Astrocyte (in vitro differentiated cells and primary cell): ENCODE measurements at places on chromosomes 5 and 9. TPM values are rescaled to one million over a fixed set of nuclear protein-coding genes. Genes with fewer than 3 reads are reported as not detected.

DNA sequence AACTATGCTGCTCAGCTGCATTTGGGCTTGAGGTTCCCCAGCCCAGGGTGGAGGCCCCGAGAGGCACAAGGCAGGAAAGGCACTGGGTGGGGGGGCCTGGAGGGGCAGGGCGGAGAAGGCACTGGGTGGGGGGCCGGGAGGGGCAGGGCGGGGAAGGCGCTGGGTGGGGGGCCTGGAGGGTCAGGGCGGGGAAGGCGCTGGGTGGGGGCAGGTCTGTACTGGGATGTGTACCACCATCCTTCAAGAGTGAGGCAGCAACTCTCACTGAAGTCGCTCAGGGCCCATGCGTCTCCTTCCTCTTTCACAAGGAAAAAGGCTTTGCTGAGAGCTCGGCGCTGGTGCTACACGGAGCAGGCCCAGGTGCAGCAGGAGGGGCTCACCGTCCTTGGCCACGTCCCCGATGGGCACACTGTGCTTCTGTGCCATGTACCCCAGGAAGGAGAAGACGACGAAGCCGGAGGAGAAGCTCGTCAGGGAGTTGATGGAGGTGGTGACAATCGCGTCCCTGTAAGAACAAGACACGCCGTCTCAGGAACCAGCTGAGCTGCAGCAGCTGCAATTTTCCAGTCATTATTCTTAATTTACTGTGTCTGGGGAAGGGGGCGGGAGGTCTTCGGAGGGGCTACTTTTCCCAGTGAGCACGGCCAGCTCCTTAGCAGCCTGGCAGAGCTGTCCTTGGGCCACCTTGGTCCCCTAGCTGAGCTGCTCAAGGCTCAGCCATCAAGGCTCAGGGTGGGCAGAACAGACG lies 30.8 kb downstream of the SLC6A3 start:
- H3K27ac ChIP-seq: no peak overlapping the region
- no peaks in the 10 kb centered on the region for H3K4me1 ChIP-seq
- DNase-seq: no peak
- no peaks in the 10 kb centered on the region for H3K36me3 ChIP-seq
- H3K27me3 ChIP-seq: peaks cover 6% of the 10 kb centered on the region
- H3K4me3 ChIP-seq: no peak overlapping the region

DNA sequence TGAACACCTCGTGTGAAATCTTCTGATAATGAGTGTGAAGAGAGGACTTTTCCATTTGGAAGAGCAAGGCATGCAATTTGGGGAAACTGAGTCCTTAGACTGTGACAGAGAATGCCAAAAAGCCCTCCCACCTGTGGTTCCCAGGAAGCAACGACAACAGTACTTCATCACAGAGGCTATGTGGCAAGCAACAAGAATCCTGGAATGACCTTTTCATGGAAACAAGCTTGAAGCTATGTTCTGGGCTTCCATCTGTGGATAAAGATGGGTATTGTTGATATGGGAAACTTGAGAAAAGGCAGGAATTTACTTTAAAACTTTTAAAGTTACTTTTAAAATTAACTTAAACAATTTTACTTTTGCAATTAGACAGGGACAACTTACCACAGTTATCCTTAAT lies 131.2 kb upstream of the ANKH start:
- DNase-seq: no peak
- H3K4me1 ChIP-seq: peaks cover 2% of the 10 kb centered on the region
- H3K27ac ChIP-seq: no peak overlapping the region
- no peaks in the 10 kb centered on the region for H3K36me3 ChIP-seq
- no peak overlapping the region for H3K4me3 ChIP-seq
- H3K27me3 ChIP-seq: peaks cover 10% of the 10 kb centered on the region

The RNF183 gene
- total RNA-seq: not detected in 2 replicates

DNA sequence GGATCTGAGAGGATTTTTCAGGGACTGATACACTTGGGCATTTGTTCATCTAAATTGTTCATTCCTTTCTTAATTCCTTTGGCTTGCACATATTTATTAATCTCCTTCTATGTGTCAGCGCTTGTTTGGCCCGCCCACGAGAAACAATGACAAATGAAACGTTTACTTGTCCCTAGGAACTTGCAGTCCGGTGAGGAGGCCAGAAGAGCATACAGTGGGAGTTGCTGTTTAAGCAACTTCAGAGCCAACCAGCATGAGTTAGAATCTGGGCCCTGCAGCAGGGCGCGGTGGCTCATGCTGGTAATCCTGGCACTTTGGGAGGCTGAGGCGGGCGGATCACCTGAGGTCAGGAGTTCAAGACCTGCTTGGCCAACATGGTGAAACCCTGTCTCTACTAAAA lies 18.8 kb downstream of the FBXL7 start:
- DNase-seq: no peak
- H3K27ac ChIP-seq: no peak overlapping the region
- H3K4me1 ChIP-seq: no peaks in the 10 kb centered on the region
- no peaks in the 10 kb centered on the region for H3K36me3 ChIP-seq
- H3K27me3 ChIP-seq: no peaks in the 10 kb centered on the region
- no peak overlapping the region for H3K4me3 ChIP-seq

The C5orf63 gene
- total RNA-seq: 0.36 and 1.6 TPM in 2 replicates

The WDR55 gene
- 28.8 and 31.2 TPM in 2 replicates for total RNA-seq

GRCh38 chr5:14353726-14354474 lies 210.8 kb downstream of the TRIO start:
- H3K36me3 ChIP-seq: peaks cover 52% of the 10 kb centered on the region
- DNase-seq: peak; percentile 72

DNA sequence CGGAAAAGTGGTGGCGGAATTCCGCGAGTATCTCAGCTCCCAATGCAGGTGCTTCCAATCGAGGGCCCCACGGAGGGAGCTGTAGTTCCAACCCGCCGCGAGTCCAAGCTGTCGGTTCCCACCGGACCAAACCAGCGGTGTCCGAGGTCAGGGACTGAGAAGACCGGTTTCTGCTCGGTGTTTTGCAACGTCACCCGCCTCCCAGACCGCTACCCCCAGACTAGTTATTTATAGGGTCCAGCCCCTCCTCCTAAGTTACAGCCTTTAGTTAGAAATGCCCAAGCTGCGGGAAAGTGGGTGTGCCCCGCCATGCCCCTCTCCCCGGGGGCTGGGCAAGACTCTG lies 677 bp upstream of the MYORG start:
- peak overlapping the region; percentile 68 for H3K4me3 ChIP-seq
- peaks cover 5% of the 10 kb centered on the region for H3K27me3 ChIP-seq

The ANKRD18B gene
- 5.5 and 6.3 TPM in 2 replicates for total RNA-seq

DNA sequence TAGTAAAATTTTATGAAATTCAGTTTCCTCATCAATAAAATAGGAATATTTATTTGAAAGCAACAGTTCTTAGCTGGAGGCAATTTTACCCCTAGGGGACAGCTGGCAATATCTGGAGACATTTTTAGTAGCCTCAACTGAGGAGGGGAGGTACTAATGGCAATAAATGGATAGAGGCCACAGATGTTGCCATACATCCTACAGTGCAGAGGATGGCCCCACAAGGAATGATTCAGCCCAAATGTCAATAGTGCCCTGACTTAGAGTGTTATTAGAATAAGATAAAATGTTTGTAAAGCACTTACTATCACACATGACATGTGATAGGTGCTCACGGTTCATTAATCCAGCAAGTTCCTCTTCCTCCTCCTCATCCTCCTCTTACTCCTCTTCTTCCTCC lies 293.6 kb downstream of the KCTD16 start:
- H3K4me3 ChIP-seq: no peak overlapping the region
- H3K27me3 ChIP-seq: no peaks in the 10 kb centered on the region
- peaks cover 8% of the 10 kb centered on the region for H3K4me1 ChIP-seq
- no peak for DNase-seq

- H3K4me3 ChIP-seq: no peak overlapping the region
- H3K27me3 ChIP-seq: no peaks in the 10 kb centered on the region
- DNase-seq: no peak
- peak overlapping the region; percentile 28 for H3K27ac ChIP-seq
- H3K36me3 ChIP-seq: peaks cover 4% of the 10 kb centered on the region
These were observed 37.1 kb downstream of the CAST start for GRCh38 chr5:96699186-96699820.

GRCh38 chr5:73328640-73329039 lies 119.9 kb downstream of the FOXD1 start:
- no peak overlapping the region for H3K27ac ChIP-seq
- no peaks in the 10 kb centered on the region for H3K27me3 ChIP-seq
- H3K36me3 ChIP-seq: no peaks in the 10 kb centered on the region
- H3K4me1 ChIP-seq: peaks cover 8% of the 10 kb centered on the region

The LCN10 gene
- not detected in 2 replicates for total RNA-seq

DNA sequence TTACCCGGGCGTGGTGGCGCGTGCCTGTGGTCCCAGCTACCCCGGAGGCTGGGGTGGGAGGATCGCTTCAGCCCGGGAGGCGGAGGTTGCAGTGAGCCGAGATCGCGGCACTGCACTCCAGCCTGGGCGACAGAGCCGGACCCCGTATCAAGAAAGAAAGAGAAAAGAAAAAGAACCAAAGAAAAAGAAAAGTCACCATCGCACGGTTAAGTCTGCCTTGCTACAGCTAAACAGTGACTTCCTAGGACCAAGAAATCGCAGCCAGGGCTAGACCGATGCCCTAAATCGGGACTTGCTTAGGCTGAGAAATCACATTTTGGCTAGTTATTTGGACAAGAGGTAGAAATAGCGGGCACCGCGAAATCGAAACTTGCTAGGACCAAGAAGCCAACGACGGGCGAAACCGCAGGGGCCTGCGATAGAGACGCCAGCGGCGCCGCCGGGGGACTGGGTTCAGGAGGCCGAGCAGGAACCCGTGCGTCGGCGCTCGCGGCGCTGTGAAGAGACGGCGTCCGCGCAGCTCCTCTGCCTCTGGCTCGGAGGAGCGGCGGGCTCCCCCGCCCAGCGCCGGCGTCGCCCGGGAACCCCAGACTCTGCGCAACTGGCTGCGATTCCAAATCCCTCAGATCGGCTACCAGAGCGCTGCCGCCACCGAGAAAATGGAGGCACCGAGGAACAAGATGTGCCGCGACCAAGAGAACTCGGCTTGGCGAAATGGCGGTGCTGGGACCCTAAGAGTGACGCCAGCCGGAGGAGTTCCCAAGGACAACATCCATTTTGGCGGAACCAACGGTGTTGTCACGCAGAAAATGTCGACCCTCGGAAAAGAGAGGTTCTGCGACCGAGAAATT lies 26.1 kb upstream of the ANXA2R start:
- H3K27ac ChIP-seq: peak overlapping the region; percentile 97
- H3K4me1 ChIP-seq: peaks cover 19% of the 10 kb centered on the region
- peak overlapping the region; percentile 79 for H3K4me3 ChIP-seq

GRCh38 chr5:59698207-59699178 lies 195.0 kb downstream of the PDE4D start:
- no peaks in the 10 kb centered on the region for H3K36me3 ChIP-seq
- no peaks in the 10 kb centered on the region for H3K4me1 ChIP-seq
- no peak overlapping the region for H3K27ac ChIP-seq

The C1QTNF2 gene
- 0.62 and 0.64 TPM in 2 replicates for total RNA-seq

DNA sequence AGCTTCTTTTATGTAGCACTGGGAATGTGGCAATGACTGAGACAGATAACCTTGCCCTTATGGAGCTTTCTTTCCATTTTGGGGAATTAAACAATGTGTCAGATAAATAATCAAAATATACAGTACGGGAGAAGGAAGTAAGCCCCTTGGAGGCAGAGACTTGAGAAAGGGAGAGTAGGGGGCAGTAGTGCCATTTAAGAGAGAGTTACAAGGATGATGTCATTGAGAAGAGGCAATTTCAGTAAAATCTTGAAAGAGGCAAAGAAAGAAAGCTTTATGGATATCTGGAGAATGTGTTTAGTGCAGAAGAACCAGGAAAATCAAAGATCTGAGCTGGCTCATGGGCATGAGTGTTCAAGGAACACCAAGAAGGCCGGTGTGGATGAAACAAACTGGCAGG lies 77.3 kb downstream of the KCTD16 start:
- no peaks in the 10 kb centered on the region for H3K36me3 ChIP-seq
- no peak for DNase-seq
- H3K27me3 ChIP-seq: no peaks in the 10 kb centered on the region
- no peaks in the 10 kb centered on the region for H3K4me1 ChIP-seq
- H3K4me3 ChIP-seq: no peak overlapping the region

The PCDHGA11 gene
- 5.3 and 5.8 TPM in 2 replicates for total RNA-seq

GRCh38 chr5:138366632-138367382 lies 14.3 kb downstream of the KDM3B start:
- no peaks in the 10 kb centered on the region for H3K27me3 ChIP-seq
- no peak overlapping the region for H3K4me3 ChIP-seq
- H3K36me3 ChIP-seq: no peaks in the 10 kb centered on the region

- H3K27me3 ChIP-seq: no peaks in the 10 kb centered on the region
- H3K4me1 ChIP-seq: no peaks in the 10 kb centered on the region
- no peaks in the 10 kb centered on the region for H3K36me3 ChIP-seq
- no peak for DNase-seq
- no peak overlapping the region for H3K4me3 ChIP-seq
These were observed 14.1 kb downstream of the TMEM38B start for GRCh38 chr9:105708405-105708804.
